Right lobe of liver (tissue), 6 donors: ENCODE measurements at places on chromosomes 11 and 22. TPM values are rescaled to one million over a fixed set of nuclear protein-coding genes. Genes with fewer than 3 reads are reported as not detected.

DNA sequence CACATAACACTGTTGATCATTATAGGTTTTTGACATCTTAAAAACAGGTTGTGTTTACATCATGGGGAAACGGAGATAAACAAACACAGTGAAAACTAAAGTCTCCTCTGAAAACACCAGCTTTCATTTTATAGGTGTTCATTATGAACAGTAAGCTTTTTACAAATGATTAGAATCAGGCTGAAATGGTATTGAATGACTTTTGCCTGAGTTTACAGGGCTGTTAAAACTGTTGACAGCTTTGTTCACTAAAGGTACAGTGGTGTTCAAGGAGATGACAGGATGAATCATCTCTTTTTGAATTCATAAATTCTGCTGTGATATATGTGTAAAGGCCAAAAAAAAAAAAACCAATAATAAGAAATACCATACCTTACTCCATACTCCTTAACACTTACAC, 184.6 kb upstream of the CNTN5 start:
- DNase-seq: no peak

GRCh38 chr11:2528301-2529050, 83.7 kb downstream of the KCNQ1 start:
- no peak for DNase-seq

- no peak for DNase-seq
Measured at GRCh38 chr11:103372906-103373305, 263.7 kb downstream of the DYNC2H1 start.

DNA sequence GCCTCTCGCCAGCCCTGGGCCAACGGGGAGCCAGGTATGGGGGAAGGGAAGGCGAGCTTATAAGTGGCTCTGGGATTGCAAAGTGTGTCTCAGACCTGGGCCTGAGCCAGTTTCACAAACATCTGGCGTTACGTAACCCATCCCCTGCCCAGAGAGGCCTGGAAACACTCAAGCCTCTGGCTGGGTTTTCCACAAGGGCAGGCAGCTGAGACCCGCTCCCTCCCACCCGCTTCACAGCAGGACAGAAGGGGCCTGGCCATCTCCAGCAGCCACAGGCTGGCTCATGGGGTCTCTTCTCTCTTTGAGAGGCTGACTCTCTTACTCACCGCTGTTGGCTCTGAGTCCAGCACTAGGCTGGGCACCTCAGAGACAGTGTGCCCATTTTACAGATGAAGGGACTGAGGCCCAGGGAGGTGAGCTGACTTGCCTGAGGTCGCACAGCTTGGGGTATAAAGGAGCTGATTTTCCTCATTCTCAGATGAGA, 44.5 kb downstream of the TRIOBP start:
- DNase-seq: peak; percentile 77

- DNase-seq: peak; percentile 88
Measured at GRCh38 chr11:66607126-66607834, 9.2 kb upstream of the RBM14 start.

GRCh38 chr11:45660729-45661438, 4.5 kb downstream of the CHST1 start:
- DNase-seq: peak; percentile 25

DNA sequence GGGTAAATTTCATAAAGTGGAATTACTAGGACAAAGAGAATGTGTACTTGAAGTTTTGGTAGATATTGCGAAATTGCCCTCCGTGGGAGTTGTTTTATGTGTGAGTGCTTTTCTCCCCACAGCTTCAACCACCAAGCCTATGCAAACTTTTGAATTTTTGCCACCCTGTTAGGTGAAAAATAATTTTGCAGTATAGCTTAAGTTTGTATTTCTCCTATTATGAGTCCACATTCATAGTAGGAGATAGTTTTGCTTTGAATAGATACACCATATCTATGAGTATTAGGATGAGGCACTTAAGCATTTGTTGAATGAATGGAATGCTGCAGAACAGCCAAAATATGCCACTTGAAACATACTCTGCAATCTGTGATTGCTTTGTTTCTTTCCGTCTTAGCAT, 43.6 kb downstream of the UVRAG start:
- DNase-seq: no peak

DNA sequence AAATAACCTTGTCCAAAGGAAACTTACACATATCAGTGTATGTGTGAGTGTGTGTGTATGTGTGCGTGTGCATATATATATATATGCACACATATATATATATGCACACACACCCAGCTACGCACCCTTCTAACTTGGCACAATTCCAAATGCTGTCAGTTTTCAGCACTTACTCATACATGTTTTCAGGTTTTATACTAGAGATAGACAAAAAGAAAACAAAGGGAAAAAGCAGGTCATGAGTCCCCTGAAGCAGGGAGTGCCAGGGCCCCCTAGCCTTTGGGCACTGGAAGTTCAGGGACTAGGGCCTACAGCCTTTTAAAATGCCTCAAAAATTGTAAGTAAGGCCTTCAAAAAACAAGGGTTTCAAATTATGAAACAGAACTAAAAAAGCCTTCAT, 265.4 kb downstream of the CADM1 start:
- no peak for DNase-seq

- no peak for DNase-seq
Measured at GRCh38 chr22:17314487-17314886, 54.8 kb upstream of the CECR2 start.

DNA sequence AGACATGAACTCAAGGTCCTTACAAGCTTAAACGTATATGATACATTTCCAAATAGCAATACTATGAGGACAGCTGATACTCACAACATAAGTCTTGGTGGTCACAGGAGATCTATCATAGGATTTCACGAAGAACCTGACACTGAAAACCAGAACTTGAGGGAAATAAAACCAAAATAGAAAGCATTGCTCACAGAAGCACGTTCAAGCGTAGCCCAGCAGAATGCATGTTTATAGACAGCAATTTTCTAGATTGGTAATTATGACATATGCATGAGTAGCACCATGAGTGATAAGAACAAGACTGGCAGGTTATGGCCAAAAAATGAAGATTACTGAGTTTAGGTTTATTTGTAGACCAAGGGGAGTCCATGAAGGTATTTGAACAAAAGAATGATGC, 243.5 kb downstream of the ETS1 start:
- no peak for DNase-seq

- DNase-seq: no peak
Measured at GRCh38 chr11:8707541-8708191, 25.1 kb downstream of the RPL27A start.

GRCh38 chr11:86288776-86289507, 13.1 kb upstream of the HIKESHI start:
- no peak for DNase-seq

DNA sequence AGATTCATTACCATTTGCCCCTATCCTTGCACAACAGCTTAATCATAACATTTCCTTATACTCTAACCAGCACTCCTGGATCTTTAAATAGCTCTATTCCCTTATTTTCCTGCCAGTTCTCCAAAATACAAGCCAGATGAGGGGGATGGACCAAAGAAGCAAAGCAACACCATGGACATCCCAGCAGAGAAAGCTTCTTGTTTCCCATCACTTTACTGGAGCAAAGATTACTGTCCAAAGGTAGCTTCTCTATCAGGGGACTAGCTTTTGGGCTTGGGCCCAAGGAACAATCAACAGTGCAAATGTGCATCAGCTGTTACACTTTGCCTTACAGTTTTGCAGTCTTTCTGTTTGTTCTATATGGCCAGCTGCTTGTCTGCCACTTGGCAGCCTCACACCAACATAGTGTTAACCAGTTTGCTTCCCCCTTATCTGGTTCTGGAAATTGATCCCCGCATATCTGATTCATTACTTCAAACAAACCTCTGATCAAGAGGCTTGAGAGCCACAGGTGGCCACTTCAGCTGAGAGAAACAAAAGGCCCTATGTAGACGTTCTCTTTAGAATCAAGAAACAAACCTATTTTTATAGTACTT, 814.3 kb downstream of the METTL15 start:
- DNase-seq: no peak

The OR51B5 gene
- total RNA-seq: 0.42 TPM

The FCHSD2 gene
- total RNA-seq: 21.2 TPM
